ENCODE measurements at places on chromosomes 1 and 21.

GRCh38 chr21:36693489-36694030 is 5.4 kb upstream of the SIM2 start:
- no peak for DNase-seq

DNA sequence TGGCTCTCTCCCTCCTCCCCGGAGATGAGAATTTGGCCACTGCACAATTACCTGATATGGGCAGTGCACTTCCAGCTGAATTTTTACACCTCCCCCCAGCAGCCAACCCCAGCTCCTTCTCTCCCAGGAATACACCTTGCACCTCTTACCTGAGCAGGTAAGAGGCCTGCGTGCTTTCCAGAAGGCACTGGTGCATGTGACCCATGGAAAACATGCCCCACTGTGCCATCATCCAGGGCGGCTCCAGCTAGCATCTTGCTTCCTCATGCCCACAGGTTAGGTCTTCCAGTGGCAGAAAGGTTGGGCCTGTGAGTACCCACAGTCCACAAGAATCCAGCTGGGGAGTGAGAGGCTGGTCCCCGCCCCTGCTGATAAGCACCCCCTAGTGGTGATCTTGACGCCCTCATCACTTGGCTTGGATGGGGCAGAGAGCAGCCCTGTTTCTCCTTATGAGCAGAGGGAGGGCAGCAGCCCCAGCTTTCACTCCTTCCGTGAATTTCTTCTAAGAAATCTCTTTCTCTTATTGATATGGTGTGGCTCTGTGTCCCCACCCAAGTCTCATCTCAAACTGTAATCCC is 57.8 kb downstream of the EDARADD start:
- peak; percentile 7 for DNase-seq

DNA sequence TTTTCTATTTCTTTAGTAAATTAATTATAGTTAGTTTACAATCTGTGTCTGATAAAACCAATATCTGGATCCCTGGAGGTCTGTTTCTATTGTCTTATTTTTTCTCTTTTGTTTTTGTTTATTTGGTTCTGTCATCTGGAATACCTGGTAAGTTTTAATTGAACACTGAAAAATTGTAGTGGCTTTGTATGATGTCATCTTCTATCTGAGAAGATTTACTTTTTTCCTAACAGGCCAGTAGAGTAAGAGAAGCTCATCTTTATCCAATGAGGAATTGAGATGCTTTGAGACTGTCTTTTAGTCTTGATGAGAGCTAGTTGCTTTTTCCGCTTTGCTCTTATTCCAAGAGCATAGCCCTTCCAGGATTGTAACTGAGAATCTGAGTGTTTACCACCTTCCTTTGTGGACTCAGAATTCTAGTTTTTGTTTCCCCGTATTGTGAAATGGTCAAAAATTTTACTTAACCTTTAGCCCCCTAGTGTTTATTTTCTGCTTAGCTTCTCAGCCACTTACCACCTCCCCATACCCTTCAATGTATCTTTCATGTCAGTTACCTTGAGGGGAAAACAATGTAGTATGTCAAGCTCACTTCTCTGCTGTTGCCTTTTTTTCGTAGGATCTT is 25.0 kb downstream of the PTGFRN start:
- DNase-seq = no peak

DNA sequence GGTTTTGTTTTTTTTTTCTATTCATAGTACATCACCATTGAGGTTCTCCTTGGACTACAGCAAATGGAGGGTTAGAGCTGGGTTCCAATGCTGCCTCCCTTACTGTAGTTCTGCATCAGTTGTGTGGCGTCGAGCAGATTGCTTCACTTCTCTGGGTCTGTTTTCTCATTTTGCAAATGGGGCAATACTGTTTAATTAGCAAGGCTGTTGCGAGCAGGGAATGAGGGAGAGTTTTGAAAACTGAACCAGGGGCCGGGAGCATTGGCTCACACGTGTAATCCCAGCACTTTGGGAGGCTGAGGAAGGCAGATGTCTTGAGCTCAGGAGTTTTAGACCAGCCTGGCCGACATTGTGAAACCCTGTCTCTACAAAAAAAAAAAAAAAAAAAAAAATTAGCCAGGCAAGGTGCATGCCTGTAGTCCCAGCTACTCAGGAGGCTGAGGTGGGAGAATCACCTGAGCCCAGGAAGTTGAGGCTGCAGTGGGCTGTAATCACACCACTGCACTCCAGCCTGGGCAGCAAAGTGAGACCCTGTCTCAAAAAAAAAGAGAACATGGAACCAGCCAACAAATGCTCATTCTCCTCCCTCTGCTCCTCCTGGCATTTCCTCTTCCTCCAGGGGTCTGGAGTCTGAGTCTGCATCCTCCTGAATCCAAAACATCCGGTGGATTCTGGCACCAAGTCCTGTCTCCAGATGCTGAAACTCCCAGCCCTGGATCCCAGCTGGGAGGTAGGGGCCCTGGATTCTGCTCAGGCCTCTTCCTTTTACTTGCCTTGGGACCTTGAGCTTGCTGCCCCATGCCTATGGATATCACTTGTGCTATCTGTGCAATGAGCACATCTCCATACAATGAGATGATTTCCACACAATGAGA is 3.7 kb upstream of the PLOD1 start:
- DNase-seq = no peak

DNA sequence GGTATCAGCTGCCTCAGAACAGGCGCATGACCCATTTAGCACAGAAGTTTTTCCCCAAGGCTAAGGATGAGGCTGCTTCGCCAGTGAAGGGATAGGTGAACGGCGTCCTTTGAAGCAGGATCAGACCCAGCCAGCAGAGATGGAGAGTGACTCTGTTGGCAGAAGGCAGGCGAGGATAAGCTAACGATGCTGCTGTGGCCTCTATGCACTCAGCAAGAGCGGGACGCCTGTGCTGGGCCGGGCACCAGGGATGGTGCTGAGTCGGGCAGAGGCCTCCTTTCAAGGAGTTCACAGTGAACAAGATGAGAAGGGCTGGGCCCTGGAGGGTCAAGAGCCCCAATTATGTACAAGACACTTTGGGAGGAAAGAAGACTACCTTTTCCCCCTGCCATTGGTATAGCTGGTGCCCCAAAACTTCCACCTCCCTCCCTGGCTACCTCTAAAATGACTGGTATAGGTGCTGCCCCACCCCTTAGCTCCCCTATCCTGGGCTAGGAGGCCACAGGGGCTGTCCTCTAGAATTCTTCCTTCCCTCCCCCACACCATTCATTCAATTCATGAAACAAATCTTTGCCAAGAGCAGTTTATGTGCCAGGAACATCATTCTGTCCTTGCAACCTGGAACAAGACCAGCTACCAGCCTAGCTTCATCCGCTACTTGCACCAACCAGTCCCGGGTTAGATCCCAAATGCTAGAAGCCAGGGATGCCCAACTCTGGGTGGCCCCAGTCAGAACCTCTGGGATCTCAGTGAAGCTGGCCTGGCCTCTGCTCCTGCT is 7.5 kb downstream of the XKR8 start:
- no peak for DNase-seq

DNA sequence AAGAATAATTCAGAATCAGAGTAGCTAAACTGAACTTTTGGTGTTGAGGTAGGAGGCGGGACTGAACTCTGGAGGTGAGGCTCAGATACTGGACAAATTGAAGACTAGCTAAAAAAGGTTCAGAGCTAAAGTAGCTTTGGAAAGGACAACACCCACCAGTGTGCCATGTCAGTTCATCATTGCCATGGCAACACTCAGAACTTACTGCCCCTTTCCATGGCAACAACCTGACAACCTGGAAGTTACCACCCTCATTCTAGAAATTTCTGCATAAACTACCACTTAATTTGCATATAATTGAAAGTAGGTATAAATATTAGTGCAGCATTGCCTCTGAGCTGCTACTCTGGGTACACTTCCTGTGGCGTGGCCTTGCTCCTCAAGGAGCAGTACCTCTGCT is 30.3 kb upstream of the POGK start:
- DNase-seq = no peak

DNA sequence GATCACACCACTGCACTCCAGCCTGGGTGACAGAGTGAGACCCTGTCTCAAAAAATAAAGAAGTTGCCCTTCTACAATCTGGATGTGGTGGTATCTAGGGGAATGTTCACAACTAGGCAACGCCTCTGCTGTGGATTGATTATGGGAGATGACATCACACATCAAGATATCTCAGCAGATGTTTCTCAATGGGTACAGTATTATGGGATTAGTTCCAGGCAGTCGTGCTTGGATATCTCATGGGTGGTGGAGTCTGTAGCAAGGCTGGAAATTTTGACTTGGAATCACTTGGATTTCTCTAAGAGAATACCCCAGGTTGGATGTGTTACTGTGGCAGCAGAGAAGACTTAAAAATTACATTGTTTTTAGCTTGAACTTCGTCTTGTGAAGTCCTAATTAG is 7.7 kb downstream of the IFNAR2 start:
- no peak for DNase-seq

DNA sequence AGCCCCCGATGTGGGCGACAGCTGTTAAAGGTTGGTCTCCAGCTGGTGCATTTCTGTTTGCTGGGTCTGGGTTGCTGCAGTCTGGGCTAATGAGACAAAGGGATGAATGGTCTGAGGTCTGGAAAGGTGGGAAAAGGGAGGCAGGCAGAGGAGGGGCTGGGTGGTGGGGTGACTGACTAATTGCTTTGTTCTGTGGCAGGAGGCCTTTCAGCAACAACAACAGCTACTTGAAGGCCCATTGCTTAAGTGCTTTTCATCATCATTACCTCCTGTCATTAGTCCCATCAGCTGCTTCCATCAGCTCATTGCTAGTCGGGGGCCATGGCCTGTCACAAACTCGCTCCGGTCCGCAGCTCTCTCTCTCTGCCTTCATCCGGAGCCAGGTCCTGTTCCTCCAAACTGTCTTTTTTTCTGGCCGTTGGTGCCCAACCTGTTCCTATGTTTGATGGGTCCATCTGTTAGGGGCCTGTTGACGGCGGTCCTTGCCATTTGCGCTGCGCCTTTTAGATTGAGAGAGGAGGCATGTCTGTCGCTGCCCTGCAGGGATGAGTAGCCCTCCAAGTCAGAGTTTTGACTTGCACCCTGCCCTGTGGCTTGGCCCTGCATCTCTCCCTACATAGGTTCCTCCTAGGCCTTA is 105.6 kb upstream of the PLXNA2 start:
- no peak for DNase-seq

DNA sequence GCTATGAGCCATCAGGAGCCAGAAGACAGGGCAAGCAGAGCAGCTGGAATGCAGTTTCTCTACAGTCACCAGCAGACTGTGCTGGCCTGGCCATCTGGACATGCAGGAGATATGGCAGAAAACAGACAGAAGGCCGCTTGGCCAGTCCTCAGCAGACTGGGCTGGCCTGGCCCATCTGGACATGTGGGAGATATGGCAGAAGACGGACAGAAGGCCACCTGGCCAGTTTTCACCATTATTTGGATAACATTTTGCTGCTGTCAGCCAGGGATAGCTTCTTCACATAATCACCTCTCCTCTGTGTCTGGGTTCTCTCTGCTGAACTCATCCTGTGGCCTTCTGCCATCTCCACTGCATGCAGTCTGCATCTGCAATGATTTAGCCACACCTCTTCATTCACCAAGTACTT is 25.0 kb upstream of the CACYBP start:
- DNase-seq = no peak

DNA sequence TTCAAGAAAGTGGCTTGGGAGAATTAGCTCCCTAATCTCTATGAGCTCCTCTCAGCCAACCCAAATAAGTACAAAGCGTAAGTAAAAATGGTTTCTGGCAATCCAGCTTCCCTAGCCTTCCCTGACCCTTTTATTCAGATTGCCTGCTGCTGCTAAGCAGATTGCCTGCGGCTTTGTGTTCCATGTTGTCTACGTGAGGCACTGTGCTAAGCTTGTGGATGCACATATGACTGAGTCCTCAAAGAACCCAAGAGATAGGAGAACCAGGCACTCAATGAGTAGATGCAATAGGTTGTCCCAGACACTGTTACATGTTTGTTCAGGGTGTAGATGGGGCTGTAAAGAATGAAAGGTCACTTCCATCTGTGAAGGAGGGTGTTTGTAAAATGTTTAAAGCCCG is 6.3 kb upstream of the OSBPL9 start:
- no peak for DNase-seq

GRCh38 chr21:21415741-21416140 is 417.5 kb downstream of the NCAM2 start:
- no peak for DNase-seq

DNA sequence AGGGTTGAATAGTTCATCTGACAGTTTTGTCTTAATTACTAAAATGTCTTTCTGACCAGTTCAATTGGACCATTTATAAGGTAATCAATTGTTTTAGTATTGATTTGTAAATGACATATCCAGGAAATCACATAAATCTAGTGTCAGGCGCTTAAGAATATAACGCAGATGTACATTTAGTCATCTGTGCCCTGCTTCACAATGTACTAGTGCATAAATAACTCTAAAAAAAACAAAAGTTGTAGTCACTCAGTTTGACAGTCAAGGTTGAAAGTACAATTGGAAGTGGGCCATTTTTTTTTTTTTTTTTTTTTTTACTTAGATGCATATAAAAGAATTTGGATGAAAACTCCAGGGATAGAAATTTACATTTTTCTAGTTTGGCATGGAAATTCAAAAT is 490.4 kb downstream of the PTPRC start:
- no peak for DNase-seq

DNA sequence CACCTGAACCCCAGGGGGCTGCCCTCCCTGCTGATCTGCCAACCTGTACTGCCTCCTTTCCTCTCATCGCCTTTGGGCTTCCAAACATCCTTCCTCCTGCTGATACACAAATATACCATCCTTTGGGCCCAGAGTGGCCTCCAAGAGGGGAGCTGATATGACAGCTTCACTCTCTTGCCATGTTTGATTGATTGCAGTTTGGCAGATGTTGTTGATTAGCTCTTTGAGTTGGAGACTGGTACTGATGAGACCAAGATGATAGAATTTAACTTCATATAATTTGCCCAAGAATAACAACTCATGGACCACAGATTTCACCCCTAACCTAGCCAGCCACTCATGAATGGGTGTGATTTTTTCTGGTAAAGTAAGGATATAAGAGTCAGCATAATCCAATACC is 227.8 kb downstream of the HHAT start:
- DNase-seq = no peak

DNA sequence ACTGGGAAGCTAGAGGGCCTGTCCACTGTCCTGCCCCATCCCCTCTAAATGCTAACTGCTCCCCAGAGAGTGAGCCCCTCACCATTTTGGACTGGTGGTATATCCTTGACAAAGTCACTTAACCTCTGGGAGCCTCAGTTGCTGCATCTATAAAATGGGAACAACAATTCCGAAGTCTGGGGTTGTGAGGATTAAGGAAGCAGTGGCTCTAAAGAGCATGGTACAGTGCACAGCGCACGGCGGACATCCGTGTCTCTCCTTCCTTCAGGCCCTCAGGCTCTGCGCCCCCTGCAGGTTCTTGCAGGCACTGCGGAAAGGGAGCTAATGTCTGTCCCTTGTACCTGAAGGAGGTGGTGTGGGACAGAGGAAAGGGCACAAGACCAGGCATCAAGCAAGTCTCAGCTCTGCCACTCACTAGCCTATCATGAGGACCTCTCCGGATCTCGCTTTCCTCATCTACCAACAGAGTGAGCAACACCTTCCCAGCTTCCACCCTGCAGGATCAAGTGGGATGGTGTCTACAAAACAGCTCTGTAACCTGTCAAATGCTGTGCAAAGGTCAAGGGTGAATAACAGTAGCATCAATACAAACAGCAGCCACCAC is 20.1 kb downstream of the ECE1 start:
- DNase-seq = peak; percentile 8

GRCh38 chr1:43293176-43293575 is 7.6 kb upstream of the TIE1 start:
- DNase-seq = no peak

- DNase-seq = no peak
These were observed 34.5 kb upstream of the NIBAN1 start for GRCh38 chr1:185008838-185009237.

- no peak for DNase-seq
These were observed 238.0 kb upstream of the NCAM2 start for GRCh38 chr21:20760221-20760620.
